ENCODE measurements at places on chromosomes 1 and 21.

DNA sequence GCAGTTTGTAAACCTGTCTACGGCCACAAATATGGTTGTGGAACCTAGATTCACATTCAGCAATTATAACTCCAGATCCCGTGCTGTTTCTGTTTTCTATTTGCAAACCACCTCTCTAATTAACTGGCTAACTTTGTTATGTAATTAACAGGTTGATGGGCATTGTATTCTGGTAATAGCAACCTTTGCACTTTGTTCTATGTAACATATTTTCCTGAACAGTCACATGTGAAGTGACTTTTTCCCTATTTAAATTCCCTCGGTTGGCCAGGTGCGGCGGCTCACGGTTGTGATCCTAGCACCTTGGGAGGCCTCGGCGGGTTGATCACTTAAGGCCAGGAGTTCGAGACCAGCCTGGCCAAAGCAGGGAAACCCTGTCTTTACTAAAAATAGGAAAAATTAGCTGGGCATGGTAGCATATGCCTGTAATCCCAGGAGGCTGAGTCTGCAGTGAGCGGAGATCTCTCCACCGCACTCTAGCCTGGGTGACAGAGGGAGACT lies 1.4 kb downstream of the ACADM start:
- no peaks in the 10 kb centered on the region for H3K27me3 ChIP-seq
- no peak for DNase-seq
- H3K27ac ChIP-seq = peak overlapping the region; percentile 100
- peaks cover 25% of the 10 kb centered on the region for H3K4me1 ChIP-seq

- H3K27me3 ChIP-seq = peaks cover 2% of the 10 kb centered on the region
- peak; percentile 61 for DNase-seq
- H3K4me1 ChIP-seq = peaks cover 47% of the 10 kb centered on the region
- H3K4me3 ChIP-seq = peak within 1 kb of the TSS; percentile 93
- peak within 1 kb of the TSS; percentile 98 for H3K27ac ChIP-seq
Observed at GRCh38 chr1:151993734-151994496, at the start of gene S100A10. TSS of gene S100A10 (minus strand) at chr1:151993859. CDS start at chr1:151986230, 7,629 bp downstream.

GRCh38 chr1:223443397-223443796 lies 50.2 kb downstream of the CCDC185 start:
- DNase-seq = no peak
- H3K4me1 ChIP-seq = no peaks in the 10 kb centered on the region
- H3K4me3 ChIP-seq = no peak overlapping the region
- H3K27me3 ChIP-seq = peaks cover 12% of the 10 kb centered on the region

- no peak overlapping the region for H3K27ac ChIP-seq
- no peak for DNase-seq
- no peaks in the 10 kb centered on the region for H3K36me3 ChIP-seq
- no peaks in the 10 kb centered on the region for H3K4me1 ChIP-seq
- no peaks in the 10 kb centered on the region for H3K27me3 ChIP-seq
Observed at GRCh38 chr1:57195436-57195941, 228.4 kb downstream of the DAB1 start.

DNA sequence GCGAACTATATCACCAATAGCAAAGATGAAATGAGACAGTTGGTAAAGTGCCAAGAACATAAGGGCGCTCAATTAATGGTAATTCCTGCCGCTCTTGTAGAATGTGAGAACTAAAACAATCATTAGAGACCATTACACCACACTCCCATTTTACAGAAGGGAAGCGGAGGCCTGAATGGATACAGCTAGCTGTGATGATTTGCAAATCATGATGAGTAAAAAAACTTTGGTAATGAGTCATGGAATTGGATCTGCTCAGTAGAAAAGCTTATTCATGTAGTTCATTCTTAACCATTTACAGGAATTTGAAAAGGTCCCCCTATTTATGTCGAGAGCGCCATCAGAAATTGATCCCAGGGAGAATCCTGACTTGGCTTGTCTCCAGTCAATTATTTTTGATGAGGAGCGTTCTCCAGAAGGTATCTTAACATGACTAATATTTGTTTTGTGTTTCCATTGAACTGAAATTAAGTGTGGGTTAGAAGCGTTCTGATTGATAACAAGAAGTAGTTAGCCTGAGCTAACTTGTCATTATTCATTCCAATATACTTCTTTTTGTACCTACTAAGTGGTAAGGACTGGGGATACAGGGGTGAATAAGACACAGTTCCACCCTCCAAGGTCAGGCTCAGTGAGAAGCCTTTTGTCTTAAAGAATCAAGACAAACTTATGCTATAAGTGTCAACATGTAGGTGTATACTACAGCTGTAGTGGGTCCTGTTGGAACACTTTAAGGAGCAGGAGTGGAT lies 812 bp downstream of the TTC4 start:
- DNase-seq = no peak
- H3K27me3 ChIP-seq = peaks cover 17% of the 10 kb centered on the region
- peak overlapping the region; percentile 82 for H3K27ac ChIP-seq
- H3K36me3 ChIP-seq = peaks cover 10% of the 10 kb centered on the region

GRCh38 chr1:89605692-89606091 lies 27.2 kb upstream of the LRRC8C start:
- no peaks in the 10 kb centered on the region for H3K36me3 ChIP-seq
- no peak overlapping the region for H3K4me3 ChIP-seq
- H3K4me1 ChIP-seq = no peaks in the 10 kb centered on the region
- no peak for DNase-seq
- no peaks in the 10 kb centered on the region for H3K27me3 ChIP-seq
- H3K27ac ChIP-seq = no peak overlapping the region

DNA sequence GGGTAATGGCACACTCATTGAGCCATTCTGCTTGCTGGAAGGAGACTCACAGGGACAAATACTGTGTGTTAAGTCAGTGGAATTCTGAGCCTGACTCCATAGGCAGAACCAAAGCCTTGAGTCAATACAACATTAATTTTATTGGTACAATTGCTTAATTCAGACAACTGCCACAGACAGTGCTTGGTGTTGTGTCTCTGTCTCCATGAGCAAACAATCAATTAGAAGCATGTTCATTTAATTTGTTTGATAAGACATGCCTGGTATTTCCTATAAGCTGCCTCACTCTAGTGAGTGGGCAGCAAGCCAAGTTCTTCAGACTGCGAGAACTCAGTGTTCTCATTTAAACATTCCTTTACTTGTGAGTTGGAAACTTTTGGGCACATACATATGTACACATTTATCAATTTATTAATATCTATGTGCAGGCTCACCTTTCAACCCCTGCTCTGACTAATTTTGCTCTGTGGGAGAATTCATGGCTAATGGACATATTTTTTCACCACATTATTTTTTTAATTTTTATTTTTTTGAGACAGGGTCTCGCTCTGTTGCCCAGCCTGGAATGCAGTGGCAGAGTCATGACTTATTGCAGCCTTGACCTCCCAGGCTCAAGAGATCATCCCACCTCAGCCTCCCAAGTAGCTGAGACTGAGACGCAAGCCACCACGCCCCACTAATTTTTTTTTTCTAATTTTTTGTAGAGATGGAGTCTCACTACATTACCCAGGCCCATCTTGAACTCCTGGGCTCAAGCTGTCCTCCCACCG lies 4.5 kb upstream of the SRSF10 start:
- peaks cover 13% of the 10 kb centered on the region for H3K4me1 ChIP-seq
- H3K36me3 ChIP-seq = peaks cover under 1% of the 10 kb centered on the region
- H3K4me3 ChIP-seq = no peak overlapping the region

DNA sequence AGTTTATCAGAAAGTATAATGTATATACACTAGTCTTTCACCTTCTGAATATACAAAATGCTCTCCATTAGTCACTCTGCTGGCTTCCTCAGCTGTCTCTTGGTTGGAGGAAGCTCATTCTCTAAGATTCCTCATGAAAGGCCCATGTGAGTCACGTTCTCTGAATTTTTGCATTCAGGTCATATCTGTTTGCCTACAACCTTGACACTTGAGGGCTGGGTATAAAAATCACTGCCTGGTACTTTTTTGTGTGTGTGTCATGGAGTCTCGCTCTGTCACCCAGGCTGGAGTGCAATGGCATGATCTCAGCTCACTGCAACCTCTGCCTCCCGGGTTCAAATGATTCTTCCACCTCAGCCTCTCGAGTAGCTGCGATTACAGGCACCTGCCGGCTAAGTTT lies 2.8 kb upstream of the GALNT2 start:
- no peaks in the 10 kb centered on the region for H3K27me3 ChIP-seq
- H3K4me3 ChIP-seq = no peak overlapping the region
- no peak overlapping the region for H3K27ac ChIP-seq
- peaks cover 23% of the 10 kb centered on the region for H3K4me1 ChIP-seq
- no peak for DNase-seq

DNA sequence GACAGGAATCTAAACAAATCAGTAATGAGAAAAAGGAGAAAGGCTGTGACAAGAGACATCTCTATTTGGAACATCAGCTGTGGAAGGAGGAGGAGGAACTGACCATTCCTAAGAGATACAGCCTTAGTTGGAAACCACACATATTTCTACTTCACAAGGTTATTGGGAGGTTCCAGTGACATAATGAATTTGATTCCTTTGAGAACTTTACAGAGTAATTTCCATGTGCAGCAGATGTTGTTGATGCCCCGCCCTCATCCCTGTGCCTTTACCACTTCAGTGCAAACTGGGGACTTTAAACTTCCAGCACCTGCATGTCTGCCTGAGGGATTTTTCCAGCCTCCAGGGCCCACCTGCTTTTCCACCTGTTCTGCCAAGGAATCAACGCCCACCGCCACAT lies 9.3 kb upstream of the ST6GALNAC5 start:
- no peaks in the 10 kb centered on the region for H3K36me3 ChIP-seq
- peaks cover 22% of the 10 kb centered on the region for H3K27me3 ChIP-seq
- no peak for DNase-seq
- H3K27ac ChIP-seq = no peak overlapping the region

DNA sequence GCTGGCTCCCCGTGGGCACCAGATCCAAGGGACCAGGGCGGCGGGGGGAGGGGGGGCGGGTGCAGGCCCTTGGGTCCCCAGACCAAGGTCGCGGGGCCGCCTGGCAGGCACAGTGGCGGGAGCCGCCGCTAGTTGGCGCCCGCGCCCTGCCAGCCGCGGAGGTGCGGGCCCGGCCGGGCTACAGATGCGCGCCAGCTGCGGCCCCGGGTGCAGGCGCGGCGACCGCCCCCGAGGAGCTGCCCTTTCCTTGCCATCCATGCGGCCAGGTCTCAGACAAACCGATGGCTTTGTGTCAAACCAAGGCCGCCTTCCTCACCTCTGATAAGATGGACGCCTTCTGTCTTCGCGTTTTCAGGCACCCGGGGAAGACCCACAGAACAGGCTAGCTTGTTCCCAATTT lies 2.2 kb upstream of the RUNX3 start:
- no peaks in the 10 kb centered on the region for H3K36me3 ChIP-seq
- H3K4me1 ChIP-seq = no peaks in the 10 kb centered on the region
- H3K27ac ChIP-seq = no peak overlapping the region
- H3K4me3 ChIP-seq = peak overlapping the region; percentile 33
- peaks cover 76% of the 10 kb centered on the region for H3K27me3 ChIP-seq
- DNase-seq = peak; percentile 72

- H3K4me1 ChIP-seq = no peaks in the 10 kb centered on the region
- peaks cover 5% of the 10 kb centered on the region for H3K36me3 ChIP-seq
- no peak overlapping the region for H3K4me3 ChIP-seq
- H3K27me3 ChIP-seq = no peaks in the 10 kb centered on the region
- H3K27ac ChIP-seq = no peak overlapping the region
Observed at GRCh38 chr1:59564192-59564891, 250.4 kb upstream of the HOOK1 start.

GRCh38 chr21:29145852-29146453 lies 15.5 kb downstream of the MAP3K7CL start:
- peaks cover 8% of the 10 kb centered on the region for H3K4me1 ChIP-seq
- H3K4me3 ChIP-seq = no peak overlapping the region
- H3K27ac ChIP-seq = no peak overlapping the region
- no peak for DNase-seq
- no peaks in the 10 kb centered on the region for H3K36me3 ChIP-seq
- H3K27me3 ChIP-seq = no peaks in the 10 kb centered on the region

- H3K27me3 ChIP-seq = peaks cover 3% of the 10 kb centered on the region
- H3K36me3 ChIP-seq = no peaks in the 10 kb centered on the region
- H3K4me1 ChIP-seq = no peaks in the 10 kb centered on the region
- no peak for DNase-seq
- no peak overlapping the region for H3K4me3 ChIP-seq
Observed at GRCh38 chr21:36535618-36536241, 55.8 kb upstream of the CLDN14 start.

DNA sequence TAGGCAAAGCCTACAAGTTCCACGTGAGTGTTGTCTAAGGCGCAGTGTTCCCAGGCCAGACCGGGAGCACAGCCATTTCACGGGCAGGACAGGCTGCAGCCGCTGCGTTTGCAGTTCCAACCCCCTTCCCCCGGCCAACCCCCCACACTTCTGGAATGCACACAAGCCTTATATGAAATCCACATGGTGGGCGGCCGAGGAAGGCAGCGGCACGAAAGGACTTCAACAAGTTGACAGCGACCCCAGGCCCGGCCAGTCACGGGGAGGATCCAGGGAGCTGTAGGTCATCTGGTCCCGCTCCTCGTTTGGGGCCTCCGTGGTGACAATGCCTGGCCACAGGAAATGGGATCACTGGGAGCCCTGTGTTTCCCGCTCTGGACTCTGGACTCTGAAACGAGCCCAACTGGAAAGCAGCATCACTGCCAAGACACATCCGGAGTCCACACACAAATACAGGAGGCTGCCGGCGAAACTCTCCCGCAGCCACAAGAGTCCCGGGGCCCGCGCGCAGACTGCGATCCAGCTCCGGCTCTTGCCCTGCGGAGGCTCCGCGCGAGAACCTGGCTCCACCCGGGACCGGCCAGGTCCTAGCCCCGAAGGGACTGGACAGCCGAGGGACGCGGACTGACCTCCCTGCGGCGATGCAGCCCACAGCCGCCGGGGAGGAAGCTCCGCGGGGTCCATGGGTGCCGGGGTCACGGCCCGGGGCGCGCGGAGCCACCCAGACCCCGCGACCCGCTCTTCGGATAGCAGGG lies 794 bp downstream of the NID1 start:
- peak overlapping the region; percentile 76 for H3K4me3 ChIP-seq
- H3K36me3 ChIP-seq = peaks cover 2% of the 10 kb centered on the region
- peaks cover 35% of the 10 kb centered on the region for H3K27me3 ChIP-seq
- DNase-seq = peak; percentile 37

DNA sequence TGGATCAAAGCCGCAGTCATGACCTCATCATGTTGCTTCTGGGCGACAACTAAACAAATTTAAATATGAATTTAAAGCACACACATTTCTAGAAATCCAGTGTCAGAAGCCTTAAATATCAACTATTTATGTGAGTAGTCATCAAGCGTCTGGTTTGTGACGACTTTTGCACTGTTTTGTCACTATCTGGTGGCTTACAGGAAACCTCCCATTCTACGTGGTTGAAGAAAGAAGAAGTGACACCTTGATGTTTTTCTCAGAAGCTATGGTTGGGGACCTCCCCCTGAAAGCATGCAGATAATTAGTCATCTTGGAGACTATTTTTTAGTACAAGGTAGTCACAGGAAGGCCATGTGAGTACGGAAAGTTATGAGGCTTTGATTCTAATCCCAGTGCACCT lies 58.5 kb downstream of the TENT5C start:
- no peak overlapping the region for H3K4me3 ChIP-seq
- H3K27me3 ChIP-seq = peaks cover 3% of the 10 kb centered on the region
- no peaks in the 10 kb centered on the region for H3K4me1 ChIP-seq
- no peak overlapping the region for H3K27ac ChIP-seq
- no peaks in the 10 kb centered on the region for H3K36me3 ChIP-seq

Data from progenitor cell of endocrine pancreas (in vitro differentiated cells).